ENCODE measurements at places on chromosomes 11 and 22. TPM values are rescaled to one million over a fixed set of nuclear protein-coding genes. Genes with fewer than 3 reads are reported as not detected.

CARNS1 gene
- 1.8 TPM for polyA plus RNA-seq

MOGAT2 gene
- not detected for polyA plus RNA-seq

SEC14L6 gene
- 0.18 TPM for polyA plus RNA-seq

TMEM191C gene
- 2.2 TPM for polyA plus RNA-seq

PNPLA5 gene
- not detected for polyA plus RNA-seq

OR51E2 gene
- polyA plus RNA-seq, result not detected

TRIM48 gene
- polyA plus RNA-seq, result not detected

WNT11 gene
- polyA plus RNA-seq, result 1.2 TPM

SPI1 gene
- not detected for polyA plus RNA-seq

OR5L2 gene
- polyA plus RNA-seq, result not detected
